Stimulated activated CD4-positive, alpha-beta T cell treated with anti-CD3 and anti-CD28 coated beads, Interleukin-4, amount 100 ng/mL, for 4 hours (primary cell): ENCODE measurements at places on chromosomes 2 and 18.
A peak's percentile ranks its signal among the peaks of the same experiment; 100 is the strongest.

GRCh38 chr2:241771286-241772062, 5.1 kb upstream of the GAL3ST2 start:
- no peak for DNase-seq

GRCh38 chr2:47842846-47843245, 59.9 kb downstream of the MSH6 start:
- no peak for DNase-seq

DNA sequence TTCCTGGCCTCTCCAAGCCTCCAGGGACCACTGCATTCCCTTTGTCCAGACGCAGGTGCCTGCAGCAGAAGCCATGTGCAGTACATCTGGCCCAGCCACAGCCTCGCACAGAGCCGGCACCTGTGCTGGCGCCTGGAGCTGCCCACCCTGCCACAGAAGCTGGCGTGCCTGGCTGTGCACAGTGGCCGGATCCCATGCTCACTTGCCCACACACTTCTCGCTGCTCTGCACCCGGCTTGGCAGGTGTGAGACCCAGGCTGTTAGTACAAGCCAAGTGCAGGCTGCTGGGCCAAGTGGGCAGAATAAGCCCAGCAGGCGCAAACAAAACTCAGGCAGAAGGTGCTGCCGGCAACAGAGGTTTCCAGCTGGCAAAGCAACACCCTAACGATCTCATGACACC, 124.5 kb upstream of the CCDC150 start:
- no peak for DNase-seq

DNA sequence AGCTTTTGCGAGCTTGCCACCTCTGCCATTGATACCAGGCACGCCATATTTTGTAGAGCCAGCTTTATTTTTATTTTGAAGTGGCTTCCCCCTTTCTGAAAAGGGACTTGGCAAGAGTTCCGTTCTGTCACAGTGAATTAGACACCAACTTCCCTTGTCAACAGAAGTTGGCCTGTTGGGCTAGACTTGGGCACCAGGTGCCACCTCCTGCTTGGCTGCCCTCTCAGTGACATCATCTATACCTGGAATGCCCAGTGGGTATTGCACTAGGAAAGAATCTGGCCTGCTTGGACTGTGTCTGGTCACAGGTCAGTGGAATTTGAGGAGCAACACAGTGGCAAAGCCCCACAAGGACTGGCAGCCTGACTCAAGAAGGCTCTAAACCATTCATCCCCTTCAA, 101.0 kb downstream of the BCL2L11 start:
- DNase-seq: no peak

- DNase-seq: peak; percentile 24
These were observed 711 bp downstream of the SFXN5 start for GRCh38 chr2:73070643-73071359.

DNA sequence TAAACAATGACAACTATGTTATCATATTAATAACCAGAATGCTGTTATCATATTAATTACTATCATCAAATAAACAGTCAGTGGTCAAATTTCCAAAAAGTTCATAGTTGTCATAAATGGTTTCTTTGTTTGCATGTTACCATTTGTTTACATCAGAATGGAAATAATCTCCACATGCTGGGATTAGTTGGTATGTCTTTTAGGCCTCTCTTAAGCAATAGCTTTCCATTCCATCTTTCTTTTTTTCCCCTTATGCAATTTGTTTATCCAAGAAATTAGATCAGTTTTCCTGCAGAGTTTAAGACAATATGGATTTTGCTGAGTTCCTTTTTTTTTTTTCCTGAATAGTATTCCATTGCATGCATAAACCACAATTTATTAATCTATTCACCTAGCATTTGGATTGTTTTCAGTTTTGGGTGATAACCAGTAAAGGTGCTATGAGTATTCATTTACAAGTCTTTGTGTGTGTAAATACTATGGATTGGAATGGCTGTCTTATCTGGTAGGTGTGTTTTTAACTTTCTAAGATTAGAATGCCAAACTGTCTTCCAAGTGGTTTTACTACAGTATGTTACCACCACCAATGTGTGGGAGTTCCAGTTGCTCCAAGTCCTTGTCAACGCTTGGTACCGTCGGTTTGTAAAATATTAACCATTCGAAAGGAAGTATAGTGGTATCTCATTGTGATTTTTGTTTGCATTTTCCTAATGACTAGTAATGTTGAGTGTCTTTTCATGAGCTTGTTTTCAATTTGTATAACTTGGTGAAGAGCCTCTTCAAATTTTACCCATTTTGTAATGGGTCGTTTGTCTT, 33.3 kb upstream of the TXNDC2 start:
- DNase-seq: no peak

DNA sequence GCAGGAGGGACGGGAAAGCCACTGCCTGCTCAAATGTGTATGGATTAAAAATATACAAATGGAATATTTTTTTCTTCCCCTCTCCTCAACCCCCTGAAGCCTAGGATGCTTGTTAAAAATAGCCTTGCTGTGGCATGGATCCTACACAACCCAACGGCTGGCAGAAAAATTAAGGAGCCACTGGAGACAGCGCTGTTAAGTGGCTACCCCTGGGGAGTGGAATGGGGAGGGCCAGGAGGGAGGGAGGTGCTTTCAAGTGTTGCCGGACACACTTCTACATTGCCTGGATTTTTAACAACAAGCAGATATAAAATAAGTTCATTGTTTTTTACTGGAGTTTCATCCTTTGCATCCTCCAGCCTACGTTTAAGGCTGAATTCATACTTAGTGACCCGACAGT, 66.6 kb downstream of the ZBTB7C start:
- no peak for DNase-seq

- DNase-seq: no peak
These were observed 4.8 kb downstream of the ALK start for GRCh38 chr2:29916571-29916970.

DNA sequence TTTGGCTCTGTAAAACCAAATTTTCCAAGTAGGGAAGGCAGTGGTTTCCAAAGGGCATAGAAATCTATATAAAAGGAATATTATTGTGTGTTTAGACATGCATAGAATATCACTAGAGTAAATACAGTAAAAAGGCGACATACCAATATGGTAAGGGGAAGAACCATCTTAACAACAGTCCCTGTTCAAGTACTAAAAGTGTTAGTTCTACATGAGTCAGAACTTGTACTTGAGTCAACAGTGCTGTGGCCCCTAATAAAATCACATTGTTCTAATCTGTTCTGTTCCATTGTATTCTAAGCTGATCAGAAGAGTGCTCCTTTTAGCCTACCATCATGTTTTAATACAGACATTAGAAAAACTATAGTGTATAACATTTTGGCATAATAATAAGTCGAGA, 36.1 kb upstream of the TNFRSF11A start:
- DNase-seq: no peak

DNA sequence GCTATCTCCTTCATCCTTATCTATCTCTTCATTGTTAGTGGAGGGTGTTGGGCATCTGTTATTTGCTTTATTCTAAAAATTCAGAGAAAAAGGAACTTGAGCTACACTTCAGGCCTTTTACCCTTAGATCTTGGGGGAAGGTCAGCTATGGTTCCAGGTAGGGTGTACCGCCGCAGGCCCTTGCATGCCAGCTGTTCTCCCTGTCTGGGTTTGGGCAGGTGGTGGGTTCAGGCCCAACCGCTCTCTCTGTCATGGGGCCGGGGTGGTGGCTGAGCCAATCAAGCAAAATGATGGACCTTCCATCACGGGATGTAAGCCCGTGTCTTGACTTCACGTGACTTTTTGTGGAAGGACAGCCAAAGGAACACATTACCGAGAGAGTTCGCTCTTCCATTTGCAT, 231.1 kb downstream of the LDLRAD4 start:
- no peak for DNase-seq

DNA sequence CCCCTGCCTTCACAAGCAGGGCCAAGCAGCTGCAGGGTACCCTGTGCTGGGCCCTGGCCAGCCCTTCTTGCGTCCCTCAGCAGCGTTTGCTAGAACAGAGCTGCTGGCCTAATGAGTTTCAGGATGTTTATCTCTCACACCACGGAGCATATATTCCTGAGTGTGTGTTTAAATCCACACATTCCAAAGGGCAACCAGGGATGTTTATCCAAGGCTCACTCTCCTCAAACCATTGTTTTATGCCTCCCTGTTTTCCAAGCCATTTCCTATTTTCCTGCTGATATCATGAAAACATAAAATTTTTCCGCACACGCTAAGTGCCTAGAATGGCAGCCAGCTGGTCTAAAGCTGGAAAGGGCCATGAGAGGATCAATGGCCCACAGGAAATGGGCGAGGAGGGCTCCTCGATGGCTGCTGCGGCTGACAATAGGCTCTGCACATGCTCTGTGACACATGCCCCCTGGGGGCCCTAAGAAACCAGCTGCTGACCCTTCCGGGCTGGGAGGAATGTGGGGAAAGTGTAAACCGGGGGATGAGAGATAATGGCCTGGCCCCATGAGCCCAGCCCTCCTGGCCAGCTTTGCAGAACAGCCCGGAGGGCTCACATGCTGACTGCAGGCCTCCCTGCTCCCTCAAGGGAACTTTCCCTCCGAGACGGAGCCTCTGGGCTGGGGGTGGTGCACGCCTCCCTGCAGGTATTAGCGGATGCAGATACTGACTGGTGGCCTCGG, 194.0 kb downstream of the NDUFA10 start:
- no peak for DNase-seq

GRCh38 chr18:57698571-57699276, 77.1 kb upstream of the NARS1 start:
- DNase-seq: no peak

DNA sequence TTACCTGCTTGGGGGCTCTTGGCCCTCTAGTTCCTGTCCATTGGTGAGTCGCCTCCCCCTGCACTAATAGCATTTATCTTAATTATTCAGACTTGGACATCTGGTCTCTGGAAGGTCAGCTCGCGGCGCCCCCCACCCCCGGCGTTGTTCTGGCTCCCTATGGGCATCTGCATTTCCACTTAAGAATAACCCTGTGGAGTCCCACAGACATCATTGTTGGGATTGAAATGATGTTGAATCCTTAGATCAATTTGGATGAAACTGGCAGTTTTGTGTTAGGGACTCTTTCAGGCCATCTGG, 313.8 kb upstream of the HS6ST1 start:
- no peak for DNase-seq

DNA sequence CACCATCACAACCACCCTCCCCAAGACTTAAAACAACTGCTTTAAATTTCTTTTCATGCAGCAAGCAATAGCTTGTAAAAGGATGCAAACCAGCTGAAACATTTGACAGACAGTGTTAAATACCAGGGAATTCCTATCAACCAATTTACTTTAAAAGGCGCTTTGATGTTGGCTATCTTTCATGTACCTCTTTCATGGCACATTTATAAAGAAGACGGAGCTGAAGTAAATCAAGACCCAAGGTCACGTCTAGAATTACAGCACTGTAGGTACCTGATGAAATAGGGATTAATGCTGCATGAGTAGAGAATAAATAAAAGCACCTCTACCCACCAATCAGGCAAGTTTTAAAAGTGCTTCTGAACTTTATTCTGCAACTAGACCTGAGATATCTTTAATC, 78.9 kb downstream of the SRBD1 start:
- DNase-seq: no peak

GRCh38 chr18:46562674-46563192, 94.3 kb downstream of the LOXHD1 start:
- DNase-seq: no peak

- no peak for DNase-seq
These were observed 114.4 kb upstream of the HAAO start for GRCh38 chr2:42906557-42907411.

DNA sequence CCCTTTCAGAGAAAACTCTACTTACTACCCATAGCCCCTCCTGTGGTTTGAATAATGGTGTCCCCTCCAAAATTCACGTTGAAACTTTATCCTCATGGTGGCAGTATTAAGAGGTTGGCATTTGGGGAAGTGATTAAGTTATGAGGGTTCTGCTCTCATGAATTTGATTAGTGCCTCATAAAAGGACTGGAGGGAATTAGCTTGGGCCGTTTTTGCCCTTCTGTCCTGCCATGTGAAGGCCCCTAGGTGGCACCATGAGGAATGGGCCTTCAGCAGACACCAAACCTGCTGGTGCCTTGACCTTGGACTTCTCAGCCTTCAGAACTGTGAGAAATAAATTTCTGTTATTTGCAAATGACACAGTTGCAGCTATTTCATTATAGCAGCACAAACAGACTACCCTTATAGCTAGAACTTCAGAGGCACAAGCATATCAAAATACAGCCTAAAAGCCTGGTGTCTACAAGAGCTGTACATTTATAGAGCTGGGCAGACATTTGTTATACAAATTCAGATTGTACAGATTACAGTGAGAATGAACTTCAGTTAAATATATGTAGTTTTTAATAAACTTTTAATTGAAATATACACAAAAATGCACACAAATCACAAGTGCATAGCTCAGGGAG, 2.6 kb upstream of the PTPN2 start:
- DNase-seq: no peak

DNA sequence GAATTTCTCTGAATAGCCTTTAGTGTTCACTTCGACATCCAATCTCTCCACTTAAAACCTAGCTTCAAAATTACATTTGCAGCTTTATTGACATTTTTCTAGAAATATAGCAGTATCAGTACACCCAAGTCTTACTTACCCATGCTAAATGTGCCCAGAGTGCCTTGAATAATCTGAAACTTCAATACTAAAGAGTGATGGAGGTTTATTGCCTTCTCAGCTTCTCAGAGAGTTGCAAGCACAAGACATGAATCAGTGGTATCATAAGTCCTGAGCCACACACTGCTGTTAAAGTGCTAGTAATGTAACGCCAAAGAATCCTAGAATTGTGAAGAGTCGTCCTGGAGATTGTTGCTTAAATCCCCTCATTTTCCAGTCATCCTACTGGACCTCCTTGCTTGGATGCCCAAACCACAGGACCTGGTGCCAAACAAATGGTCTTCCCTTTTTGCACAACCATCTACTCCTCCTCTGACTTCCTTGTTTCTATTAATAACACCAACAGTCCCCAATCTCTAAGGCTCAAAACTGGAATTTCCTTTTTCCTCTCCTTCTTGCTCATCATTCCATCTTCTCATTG, 83.2 kb upstream of the SPATS2L start:
- DNase-seq: no peak

DNA sequence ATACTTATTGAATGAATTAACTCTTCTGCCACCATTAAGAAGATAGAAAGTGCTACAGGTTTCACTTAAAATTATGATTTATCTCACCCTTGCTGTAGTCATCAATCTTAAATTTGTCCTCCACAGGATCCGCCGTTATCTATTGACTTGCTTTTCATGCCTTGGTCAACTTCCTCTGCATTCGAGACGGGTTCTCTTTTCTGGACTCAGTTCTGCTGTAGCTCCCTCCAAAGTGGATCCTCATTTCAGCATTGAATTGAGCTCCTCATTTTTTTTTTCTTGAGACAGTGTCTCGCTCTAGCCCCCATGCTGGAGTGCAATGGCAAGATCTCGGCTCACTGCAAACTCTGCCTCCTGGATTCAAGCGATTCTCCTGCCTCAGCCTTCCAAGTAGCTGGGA, 27.6 kb downstream of the INPP5D start:
- DNase-seq: no peak

- no peak for DNase-seq
These were observed 37.1 kb upstream of the ATP6V1B1 start for GRCh38 chr2:70898363-70899240.

DNA sequence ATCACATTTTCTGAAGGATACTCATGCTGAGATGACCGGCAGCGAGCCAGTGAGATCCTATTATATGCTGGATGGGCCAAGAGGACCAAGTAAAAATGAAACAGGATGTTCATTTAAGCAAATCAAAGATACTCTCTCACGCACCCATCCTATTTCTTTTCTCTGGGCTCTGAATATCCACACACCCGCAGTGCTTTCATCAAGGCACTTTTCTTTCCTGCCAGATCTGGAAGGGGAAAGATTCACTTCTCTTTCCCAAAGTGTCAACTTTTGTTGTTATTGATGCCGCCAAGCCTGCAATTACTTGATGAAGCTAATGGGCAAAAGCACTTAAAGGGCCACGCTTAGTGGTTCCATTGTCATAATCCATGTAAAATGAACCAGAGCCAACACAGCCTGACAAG, 191.9 kb upstream of the CHAC2 start:
- no peak for DNase-seq
